ENCODE measurements at places on chromosomes 7 and 10. TPM values are rescaled to one million over a fixed set of nuclear protein-coding genes. Genes with fewer than 3 reads are reported as not detected.

Gene CXCL12
- total RNA-seq: 73.8 TPM

Gene CCDC71L
- 24.1 TPM for total RNA-seq

Gene LRRC18
- total RNA-seq: 3.3 TPM

Gene UPK3B
- total RNA-seq: 16.6 TPM

Gene SORCS3
- not detected for total RNA-seq

All from lower lobe of right lung (tissue), 2 donors.